ENCODE measurements at places on chromosomes 6 and 20. TPM values are rescaled to one million over a fixed set of nuclear protein-coding genes. Genes with fewer than 3 reads are reported as not detected.

DNA sequence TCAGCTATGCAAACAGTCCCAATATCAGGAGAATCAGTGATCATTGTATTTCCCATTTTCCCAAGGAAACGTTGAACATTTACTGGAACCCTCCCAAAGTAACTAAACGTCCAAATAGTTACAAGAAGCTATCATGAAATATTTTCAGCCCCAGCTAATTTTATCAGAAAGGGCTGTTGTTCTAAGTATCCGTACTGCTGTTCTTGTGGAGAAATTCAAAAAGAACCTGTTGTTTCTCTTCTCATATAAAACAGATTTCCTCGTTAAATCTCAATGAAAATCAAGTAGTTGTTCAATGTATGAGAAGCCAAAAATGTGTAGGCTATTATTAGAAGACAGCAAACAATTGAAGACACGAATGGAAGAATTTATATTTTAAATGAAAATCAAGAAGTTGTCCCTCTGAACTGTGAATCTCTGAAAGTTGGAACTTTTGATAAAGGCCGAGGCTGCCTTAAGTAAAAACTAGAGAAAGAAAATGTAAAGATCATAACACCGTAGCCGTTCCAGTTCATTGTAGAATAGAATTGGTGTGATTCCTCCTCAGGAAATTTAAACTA is 107.7 kb downstream of the HFE start:
- H3K4me3 ChIP-seq: peak overlapping the region; percentile 93
- no peaks in the 10 kb centered on the region for H3K27me3 ChIP-seq
- H3K4me1 ChIP-seq: peaks cover 5% of the 10 kb centered on the region

GRCh38 chr6:4134841-4135664 is at the start of gene ECI2:
TSS of gene ECI2 (minus strand) at chr6:4135575. CDS start at chr6:4135560, 15 bp downstream.
- H3K36me3 ChIP-seq: peaks cover 10% of the 10 kb centered on the region
- peak within 1 kb of the TSS; percentile 92 for H3K27ac ChIP-seq
- no peaks in the 10 kb centered on the region for H3K27me3 ChIP-seq
- peak within 1 kb of the TSS; percentile 96 for H3K4me3 ChIP-seq
- DNase-seq: peak; percentile 30
- peaks cover 15% of the 10 kb centered on the region for H3K4me1 ChIP-seq

Gene HMGCLL1
- 0.24 TPM for total RNA-seq

DNA sequence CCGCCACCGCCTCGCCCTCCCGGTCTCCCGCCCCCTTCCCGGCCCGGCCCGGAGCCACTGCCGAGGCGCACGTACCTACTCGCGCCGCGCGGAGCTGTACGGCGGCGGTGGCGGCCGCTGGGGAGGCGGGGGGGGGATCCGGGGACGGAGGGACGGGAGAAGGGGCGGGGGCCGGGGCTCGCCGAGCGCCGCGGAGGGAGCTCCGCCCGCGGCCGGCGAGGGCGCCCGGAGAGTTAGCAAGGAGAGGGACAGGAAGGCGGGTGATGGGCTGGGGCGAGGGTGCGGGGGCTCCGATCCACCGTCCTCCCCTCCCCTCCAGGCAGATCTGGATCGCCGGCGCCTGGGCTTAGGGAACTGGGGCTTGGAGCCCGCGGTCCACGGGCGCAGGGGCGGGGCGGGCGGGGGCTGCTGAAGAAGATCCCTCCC is 548 bp upstream of the TMEM74B start:
- peaks cover 52% of the 10 kb centered on the region for H3K27me3 ChIP-seq
- DNase-seq: no peak
- H3K4me3 ChIP-seq: no peak overlapping the region

Gene TRAPPC3L
- not detected for total RNA-seq

Gene CDH26
- 0.34 TPM for total RNA-seq

Gene NFS1
- total RNA-seq: 33.0 TPM

GRCh38 chr20:61896058-61896961 is 169.4 kb downstream of the TAF4 start:
- H3K27me3 ChIP-seq: no peaks in the 10 kb centered on the region
- DNase-seq: no peak
- H3K4me1 ChIP-seq: no peaks in the 10 kb centered on the region
- no peak overlapping the region for H3K4me3 ChIP-seq

- no peak overlapping the region for H3K4me3 ChIP-seq
- H3K27ac ChIP-seq: no peak overlapping the region
- no peaks in the 10 kb centered on the region for H3K4me1 ChIP-seq
These were observed 159.6 kb downstream of the TRIM27 start for GRCh38 chr6:28764014-28764723.

GRCh38 chr20:32316667-32317066 is 39.2 kb downstream of the KIF3B start:
- H3K27ac ChIP-seq: no peak overlapping the region
- H3K4me3 ChIP-seq: no peak overlapping the region
- no peaks in the 10 kb centered on the region for H3K4me1 ChIP-seq
- no peaks in the 10 kb centered on the region for H3K27me3 ChIP-seq
- peaks cover 7% of the 10 kb centered on the region for H3K36me3 ChIP-seq

Gene DDO
- total RNA-seq: not detected

- no peaks in the 10 kb centered on the region for H3K4me1 ChIP-seq
- H3K27ac ChIP-seq: no peak overlapping the region
- no peak for DNase-seq
These were observed 192.7 kb downstream of the ARHGAP18 start for GRCh38 chr6:129517288-129517687.

- no peaks in the 10 kb centered on the region for H3K27me3 ChIP-seq
- DNase-seq: peak; percentile 74
- peaks cover 7% of the 10 kb centered on the region for H3K4me1 ChIP-seq
- H3K36me3 ChIP-seq: no peaks in the 10 kb centered on the region
- H3K4me3 ChIP-seq: no peak overlapping the region
These were observed 108.2 kb upstream of the GMDS start for GRCh38 chr6:2353412-2354137.

Gene ATP6V1G2
- total RNA-seq: 3.4 TPM

- peak overlapping the region; percentile 36 for H3K27ac ChIP-seq
- no peaks in the 10 kb centered on the region for H3K36me3 ChIP-seq
- H3K27me3 ChIP-seq: no peaks in the 10 kb centered on the region
- H3K4me3 ChIP-seq: no peak overlapping the region
- peaks cover 11% of the 10 kb centered on the region for H3K4me1 ChIP-seq
These were observed 55.2 kb upstream of the KIF13A start for GRCh38 chr6:18042536-18043145.

Gene UBE2V1
- total RNA-seq: 136 TPM

GRCh38 chr6:124917769-124918168 is 44.5 kb upstream of the RNF217 start:
- H3K36me3 ChIP-seq: no peaks in the 10 kb centered on the region
- no peak for DNase-seq
- H3K4me1 ChIP-seq: no peaks in the 10 kb centered on the region

GRCh38 chr20:62771396-62772102 is 24.7 kb upstream of the MRGBP start:
- H3K4me3 ChIP-seq: no peak overlapping the region
- H3K27me3 ChIP-seq: peaks cover 14% of the 10 kb centered on the region
- no peak for DNase-seq
- no peaks in the 10 kb centered on the region for H3K36me3 ChIP-seq
- H3K27ac ChIP-seq: no peak overlapping the region

DNA sequence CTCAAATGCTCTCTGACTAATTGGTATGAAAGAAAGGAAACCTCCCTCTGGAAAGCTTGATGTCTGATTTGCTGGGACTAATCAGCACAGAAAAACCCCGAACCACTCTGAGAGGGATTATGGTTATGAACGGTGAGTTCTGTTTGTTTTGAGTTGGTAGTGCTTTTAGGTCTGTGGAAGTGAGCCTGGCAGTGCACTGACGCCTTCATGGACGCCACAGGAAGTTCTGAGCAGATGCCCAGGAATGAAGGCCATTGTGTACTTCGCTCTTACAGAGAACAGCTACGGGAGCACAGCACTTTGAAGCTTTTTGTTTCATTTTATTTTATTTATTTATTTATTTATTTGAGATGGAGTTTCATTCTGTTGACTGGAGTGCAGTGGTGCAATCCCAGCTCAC is 754.1 kb downstream of the QKI start:
- H3K27ac ChIP-seq: no peak overlapping the region
- no peak for DNase-seq
- H3K36me3 ChIP-seq: no peaks in the 10 kb centered on the region
- no peaks in the 10 kb centered on the region for H3K4me1 ChIP-seq
- no peaks in the 10 kb centered on the region for H3K27me3 ChIP-seq

DNA sequence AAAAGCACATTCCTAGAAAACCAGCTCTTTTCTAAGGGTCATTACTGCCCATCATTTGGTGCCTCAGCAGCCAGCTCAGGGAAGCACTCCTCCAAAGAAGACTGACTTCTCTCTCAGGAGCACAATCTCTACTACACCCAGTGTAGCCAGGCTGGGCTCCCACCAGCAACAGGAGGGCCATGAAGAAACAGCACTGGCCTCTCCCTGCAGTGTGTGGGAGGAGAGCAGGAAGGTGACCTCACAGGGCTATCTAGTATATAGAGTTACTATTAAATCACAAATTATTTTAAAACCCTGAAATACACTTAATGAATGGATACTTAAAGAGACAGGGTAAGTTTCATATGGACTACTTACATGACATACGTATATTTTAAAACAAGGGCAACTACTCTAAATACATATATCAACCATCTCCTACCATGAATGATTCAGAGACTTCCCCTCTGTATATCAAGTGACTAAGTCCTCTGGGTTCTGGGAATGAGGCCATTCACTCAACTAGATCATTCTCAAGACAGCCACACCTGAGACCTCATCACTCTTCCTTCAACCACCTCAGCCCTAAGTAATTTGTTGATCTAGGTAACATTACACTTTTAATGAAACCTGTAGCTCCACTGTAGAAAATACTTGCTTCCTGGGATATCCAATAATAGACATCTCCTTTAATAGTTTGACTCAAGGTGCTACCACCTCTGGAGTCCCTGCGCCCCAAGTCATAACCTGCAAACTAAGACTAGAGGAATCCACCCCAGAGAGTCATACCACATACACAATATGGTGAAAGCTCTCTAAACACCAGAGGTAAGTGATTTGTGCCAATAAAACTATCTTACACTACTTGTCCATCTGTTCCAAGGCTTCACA is 25.2 kb downstream of the TBX18 start:
- H3K27me3 ChIP-seq: no peaks in the 10 kb centered on the region
- H3K4me3 ChIP-seq: no peak overlapping the region
- H3K27ac ChIP-seq: no peak overlapping the region

Gene SALL4
- 15.0 TPM for total RNA-seq

Gene VWA7
- 0.54 TPM for total RNA-seq

DNA sequence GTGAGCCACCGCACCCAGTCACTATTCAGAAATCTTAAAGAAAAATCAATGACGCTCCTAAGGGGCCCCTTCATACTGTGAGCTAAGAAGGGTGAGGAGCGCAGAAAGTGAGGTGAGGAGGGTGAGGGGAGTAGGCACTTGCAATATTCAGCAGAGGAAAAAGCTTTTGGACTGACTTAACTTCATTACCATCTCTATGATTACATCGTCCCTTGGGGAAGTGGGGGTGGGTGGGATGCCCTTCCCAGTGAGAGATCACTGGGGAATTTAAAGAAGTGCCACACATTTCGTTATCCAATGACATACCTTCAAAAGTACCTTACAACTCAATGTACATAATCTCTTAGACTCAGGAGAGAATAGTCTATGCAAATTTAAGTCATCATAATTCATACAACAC is 46.5 kb downstream of the SMLR1 start:
- no peaks in the 10 kb centered on the region for H3K36me3 ChIP-seq
- H3K27ac ChIP-seq: no peak overlapping the region
- no peak for DNase-seq
- no peaks in the 10 kb centered on the region for H3K4me1 ChIP-seq
- H3K4me3 ChIP-seq: no peak overlapping the region
- no peaks in the 10 kb centered on the region for H3K27me3 ChIP-seq

- H3K27ac ChIP-seq: no peak overlapping the region
- DNase-seq: no peak
- no peak overlapping the region for H3K4me3 ChIP-seq
- no peaks in the 10 kb centered on the region for H3K4me1 ChIP-seq
- peaks cover 25% of the 10 kb centered on the region for H3K36me3 ChIP-seq
These were observed 64.6 kb downstream of the SCAF8 start for GRCh38 chr6:154797857-154798256.

DNA sequence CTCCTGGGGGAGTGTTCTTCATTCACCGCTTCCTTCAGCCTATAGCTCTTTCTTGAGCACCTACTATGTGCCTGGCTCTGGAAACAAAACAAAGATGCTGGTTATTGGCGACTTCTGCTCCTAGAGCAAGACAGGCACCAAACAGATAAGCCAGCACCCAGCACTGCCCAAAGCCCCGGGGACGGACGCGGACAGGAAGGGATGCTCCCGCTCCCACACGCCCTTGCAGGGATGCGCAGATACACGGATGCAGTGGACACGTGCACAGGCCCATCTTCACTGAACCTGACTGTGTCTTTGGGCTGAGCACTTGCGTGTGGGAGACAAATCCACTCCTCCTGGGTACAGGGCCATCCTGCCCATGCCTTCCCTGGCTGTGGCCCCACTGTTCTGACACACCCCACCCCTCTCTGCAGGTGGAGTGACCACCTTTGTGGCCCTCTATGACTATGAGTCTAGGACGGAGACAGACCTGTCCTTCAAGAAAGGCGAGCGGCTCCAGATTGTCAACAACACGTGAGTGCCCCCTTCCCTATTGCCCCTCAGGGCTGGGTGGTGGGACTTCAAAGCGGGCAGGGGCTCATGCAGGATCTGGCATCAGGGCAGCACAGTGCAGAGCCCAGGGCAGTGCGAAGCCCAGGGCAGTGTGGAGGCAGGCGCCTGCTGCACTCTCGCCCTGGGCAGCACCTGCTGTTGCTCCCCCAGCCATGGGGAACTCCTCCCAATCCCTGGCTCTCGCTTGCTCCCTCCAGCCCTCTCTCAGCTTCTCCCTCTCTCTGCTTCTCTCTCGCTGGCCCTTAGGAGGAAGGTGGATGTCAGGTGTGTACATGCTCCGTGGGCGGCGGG is 39.9 kb downstream of the SRC start:
- DNase-seq: no peak
- no peaks in the 10 kb centered on the region for H3K27me3 ChIP-seq
- H3K27ac ChIP-seq: no peak overlapping the region
- H3K4me1 ChIP-seq: peaks cover 11% of the 10 kb centered on the region

GRCh38 chr20:16296931-16297330 is 276.3 kb downstream of the KIF16B start:
- H3K4me1 ChIP-seq: no peaks in the 10 kb centered on the region
- H3K27me3 ChIP-seq: no peaks in the 10 kb centered on the region
- H3K27ac ChIP-seq: no peak overlapping the region
- no peaks in the 10 kb centered on the region for H3K36me3 ChIP-seq

Gene MRAP2
- 0.20 TPM for total RNA-seq

DNA sequence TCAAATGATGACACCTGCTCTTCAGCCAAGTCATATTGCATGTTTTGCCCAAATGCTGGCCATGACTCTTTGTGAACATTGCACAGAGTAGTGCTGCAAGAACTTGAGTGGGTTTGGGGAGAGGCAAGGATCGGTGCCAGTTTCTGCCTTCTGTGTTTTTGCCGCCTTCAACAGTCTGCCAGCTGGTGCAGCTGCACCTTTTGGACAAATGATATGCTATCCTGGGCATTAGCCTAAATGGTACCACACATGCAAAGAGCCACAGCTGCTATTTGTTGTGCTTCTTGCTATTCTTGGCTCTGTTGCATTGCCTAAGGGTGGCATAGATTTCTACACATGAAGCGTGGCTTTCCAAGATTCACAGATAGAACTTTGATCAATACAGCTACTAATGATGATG is 189.0 kb upstream of the CCN2 start:
- DNase-seq: no peak
- H3K27ac ChIP-seq: no peak overlapping the region
- H3K4me1 ChIP-seq: no peaks in the 10 kb centered on the region
